ENCODE measurements at places on chromosomes 2 and 18.
A peak's percentile ranks its signal among the peaks of the same experiment; 100 is the strongest.

GRCh38 chr2:183812091-183812490 is 687.8 kb downstream of the NUP35 start:
- DNase-seq, result no peak

DNA sequence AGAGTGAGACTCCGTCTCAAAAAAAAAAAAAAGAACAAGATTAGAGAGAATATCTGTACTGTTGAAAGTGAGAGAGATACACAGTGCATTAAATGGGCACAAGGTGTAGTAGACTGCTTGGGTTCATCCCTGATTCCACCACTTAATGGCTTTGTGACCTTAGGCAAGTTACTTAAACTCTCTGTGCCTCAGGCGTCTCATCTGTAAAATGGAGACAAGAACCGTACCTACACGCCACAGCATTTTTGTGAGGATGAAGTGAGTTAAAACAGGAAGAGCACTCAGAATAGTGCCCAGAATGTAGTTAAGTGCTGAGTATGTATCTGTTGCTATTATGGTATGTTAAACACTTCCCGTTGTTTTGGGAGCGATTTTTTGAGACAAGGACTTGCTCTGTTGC is 64.3 kb downstream of the MTHFD2 start:
- no peak for DNase-seq

- DNase-seq, result no peak
These were observed 18.7 kb upstream of the PTPN4 start for GRCh38 chr2:119741001-119741400.

- DNase-seq, result no peak
These were observed 169.0 kb upstream of the HAAO start for GRCh38 chr2:42961385-42961811.

DNA sequence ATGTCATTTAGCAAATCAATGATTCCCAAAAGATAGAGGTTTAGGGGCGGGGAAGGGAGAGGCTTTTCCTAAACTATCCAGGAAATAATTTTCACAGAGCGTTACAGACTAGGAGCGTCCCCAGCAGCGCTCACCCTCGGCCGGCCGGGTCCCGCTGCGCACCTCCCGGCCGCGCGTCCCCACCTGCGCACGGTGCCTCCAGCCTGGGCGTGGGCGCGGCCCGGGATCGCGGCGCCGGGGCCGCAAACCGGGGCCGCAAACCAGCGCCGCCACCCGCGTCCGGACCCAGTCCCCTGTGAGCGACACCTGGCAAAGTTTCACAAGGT is 684 bp upstream of the ZCCHC2 start:
- DNase-seq, result no peak

- DNase-seq, result no peak
These were observed 103.6 kb downstream of the TRIP12 start for GRCh38 chr2:229818230-229818629.

DNA sequence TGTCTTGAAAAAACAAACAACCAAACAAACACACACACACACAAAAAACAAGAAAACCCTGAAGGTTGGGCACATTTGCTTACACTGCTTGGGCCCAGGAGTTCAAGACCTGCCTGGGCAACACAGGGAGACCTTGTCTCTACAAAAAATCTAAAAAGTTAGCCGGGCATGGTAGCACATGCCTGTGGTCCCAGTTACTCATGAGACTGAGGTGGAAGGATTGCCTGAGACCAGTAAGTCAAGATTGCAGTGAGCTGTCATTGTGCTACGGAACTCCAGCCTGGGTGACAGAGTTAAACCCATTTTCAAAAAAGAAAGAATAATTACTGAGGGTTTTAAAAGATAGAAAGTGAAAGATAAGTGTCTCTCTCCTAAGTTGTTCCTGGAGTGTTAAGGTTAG is 103.4 kb downstream of the MBD5 start:
- no peak for DNase-seq

DNA sequence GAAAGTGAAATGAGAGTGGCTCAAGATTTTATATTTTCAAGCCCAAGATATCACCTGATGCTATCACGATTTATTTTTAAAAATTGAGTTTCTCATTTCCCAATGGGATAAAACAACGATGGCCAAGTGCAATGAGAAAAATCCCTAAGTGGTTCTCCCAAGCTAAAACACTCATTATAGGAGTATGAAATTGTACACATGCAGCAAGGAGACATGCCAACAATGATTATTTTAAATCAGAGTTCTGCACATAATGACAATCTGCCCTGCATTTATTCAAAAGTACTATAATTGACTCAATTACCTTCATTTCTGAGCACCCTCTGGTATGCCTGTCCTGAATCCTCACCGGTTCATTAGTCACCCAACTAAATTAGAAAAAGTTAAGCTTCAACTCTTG is 12.7 kb downstream of the CYTIP start:
- DNase-seq, result no peak

DNA sequence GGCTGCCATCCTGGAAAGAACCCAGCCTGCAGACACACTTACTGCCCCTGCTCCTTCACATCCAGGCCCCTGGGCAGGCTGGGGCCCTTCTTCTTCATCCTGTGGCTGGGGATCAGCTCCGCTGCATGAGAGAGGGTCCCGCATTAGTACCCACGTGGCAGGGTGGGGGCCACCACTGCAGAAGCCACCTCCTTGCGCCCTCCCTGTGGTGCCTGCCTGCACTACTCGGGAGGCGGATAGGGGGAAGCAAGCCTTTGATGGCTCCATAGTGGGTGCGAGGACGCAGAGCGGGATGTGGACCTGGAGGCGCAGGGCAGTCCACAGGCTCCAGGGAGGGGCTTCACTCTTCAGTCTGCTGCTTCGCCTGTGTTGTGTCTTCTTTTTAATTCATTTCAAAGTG is 46.7 kb downstream of the GPC1 start:
- DNase-seq, result no peak

DNA sequence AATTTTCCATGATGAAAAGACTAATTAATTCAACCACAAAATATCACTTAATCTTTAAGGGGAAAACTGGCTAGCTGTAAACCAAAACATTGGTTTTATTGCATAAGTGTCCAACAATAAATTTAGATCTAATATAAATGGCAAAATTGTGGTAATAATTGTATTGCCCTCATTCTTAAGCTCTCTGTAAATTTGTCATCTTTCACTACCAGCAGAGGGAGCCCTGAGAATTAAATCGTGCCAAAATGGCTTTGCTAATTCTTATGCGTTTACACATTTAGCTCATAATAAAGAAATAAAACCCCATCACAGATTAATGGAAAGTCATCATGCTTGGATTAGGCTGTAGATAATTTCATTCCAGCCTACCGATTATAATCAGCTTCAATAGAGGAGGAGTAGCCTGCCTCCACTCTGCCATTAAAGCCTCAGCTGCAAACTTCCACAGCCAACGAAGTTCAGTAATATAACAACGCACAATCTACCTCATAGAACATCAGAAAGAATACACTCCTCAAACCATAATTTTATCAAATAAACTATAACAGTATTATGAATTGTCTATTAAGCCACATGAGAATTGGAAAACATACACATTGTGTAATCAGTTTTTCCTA is 70.0 kb upstream of the ATP5MC3 start:
- no peak for DNase-seq

- DNase-seq, result no peak
These were observed 3.3 kb downstream of the ITGA6 start for GRCh38 chr2:172430678-172431077.

DNA sequence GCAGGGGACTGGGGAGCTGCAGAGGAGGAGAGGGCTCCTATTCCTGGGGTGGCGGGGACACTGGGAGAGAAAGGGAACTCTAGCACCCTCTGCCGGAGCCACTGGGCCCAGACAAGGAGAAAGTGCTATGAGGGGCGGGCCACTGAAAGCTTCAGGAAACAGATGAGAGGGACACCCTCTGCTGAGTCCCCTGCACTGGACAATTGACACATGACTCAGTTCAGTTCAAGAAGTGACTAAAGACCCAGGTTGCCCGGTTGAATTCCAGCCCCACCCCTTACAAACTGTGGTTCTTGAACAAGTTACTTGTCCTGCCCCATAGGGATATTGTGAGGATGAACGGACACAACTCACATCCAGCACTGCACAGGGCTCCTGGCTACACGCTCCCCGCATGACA is 5.0 kb downstream of the RUFY4 start:
- no peak for DNase-seq

GRCh38 chr2:164150604-164151003 is 414.8 kb upstream of the FIGN start:
- no peak for DNase-seq

DNA sequence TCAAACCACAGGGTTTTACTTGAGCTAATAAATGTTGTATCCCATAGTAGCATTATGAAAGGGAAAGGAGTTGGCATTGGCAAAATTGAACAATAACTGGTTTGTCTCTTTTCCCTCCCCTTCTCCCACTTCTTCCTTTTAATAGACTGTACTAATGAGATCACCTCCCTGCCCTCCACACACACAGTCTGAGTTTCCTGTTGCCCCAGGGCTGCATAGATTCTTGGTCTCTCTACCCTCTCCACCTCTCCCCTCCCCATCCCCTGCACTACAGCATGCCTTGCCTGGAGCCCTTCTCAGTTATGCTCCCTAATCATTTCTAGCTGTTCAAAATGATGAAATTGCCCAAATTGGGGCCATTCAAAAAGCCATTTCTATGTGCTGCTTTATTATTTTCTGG is 37.2 kb upstream of the NEMP2 start:
- no peak for DNase-seq

- DNase-seq, result no peak
These were observed 18.9 kb downstream of the TGIF1 start for GRCh38 chr18:3468833-3469232.

DNA sequence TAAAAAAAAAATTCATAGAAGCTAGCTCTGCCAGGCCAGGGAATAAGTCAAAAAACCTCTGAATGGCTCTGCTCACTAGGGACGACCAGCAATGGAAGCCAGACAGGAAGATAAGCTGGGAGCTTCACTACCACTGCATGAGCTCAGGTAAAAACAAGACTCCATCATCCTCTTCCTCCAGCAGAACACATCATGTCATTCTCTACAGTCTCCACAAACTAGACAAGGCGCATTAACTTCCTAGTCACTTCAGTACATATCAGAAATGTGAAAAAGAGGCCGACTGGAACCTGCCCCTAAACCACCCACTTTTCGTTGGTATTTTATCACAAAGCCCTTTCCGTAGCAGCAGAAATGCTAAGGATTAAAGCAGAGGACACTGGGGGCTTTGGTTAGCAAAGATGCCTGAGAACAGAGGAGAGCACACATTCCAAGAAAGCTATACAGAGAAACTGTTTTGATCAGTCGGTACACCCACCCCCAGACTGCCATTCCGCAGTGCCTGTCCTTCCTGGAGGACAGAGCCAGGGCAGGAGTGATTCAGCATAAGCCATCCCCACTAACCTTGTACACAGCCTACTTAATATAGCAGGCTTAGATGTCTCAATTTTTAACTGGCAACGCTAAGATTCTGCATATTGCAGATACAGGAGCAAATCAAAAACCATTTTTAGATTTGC is 53.4 kb downstream of the AAK1 start:
- DNase-seq, result no peak

- no peak for DNase-seq
These were observed 35.0 kb downstream of the ITGA6 start for GRCh38 chr2:172462373-172462848.

DNA sequence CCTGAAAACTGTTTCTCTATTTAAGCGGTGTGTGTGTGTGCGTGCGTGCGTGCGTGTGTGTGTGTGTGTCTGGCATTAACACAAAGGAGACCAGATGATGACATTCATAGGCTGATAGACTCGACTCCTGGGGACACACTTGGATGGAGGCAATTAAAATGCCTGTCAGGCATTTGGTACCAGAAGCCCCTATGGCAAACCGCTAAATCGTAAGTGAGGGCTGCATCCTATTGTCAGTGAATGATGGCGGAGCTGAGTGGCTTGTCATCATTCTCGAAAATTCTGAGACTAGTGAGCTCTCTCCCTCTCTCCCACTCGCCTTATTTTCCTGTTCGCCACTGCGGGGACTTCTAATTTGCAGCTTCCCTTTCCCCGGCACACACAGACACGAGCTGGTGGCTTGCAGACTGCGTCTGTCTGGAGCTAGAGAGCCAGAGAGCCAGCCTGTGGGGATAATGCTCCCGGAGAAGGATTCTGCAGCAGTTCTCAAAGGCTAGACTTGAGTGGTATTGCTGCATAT is 155.4 kb downstream of the MAP2 start:
- DNase-seq, result no peak

DNA sequence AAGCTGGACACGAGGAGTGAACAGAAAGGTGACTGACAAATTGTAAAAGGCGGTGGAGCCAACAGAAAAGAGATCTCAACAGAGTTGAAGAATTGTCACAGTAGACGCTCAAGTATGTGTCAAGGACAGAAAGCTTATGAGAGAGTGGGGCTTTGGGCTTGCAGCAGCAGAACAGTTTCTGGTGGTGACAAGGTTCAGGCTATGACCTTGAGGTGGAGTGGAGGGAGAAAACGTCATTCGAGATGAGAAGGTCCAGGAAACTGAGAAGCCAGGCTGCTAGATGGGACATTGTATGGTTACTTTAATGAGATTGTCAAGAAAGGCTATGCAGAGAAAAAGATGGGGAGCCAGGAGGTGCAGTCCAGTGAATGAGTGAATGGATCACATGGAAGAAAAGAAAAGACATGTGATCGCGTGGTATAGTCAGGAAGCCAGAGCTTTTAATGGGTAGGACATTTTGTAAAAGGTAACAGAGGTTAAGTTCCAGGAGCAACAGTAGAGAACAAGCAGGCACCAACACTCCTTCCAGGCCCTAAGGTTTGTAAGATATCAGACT is 91.1 kb upstream of the EPC2 start:
- peak; percentile 10 for DNase-seq
